HAP-1 (cell line): ENCODE measurements at places on chromosomes 4 and X.

DNA sequence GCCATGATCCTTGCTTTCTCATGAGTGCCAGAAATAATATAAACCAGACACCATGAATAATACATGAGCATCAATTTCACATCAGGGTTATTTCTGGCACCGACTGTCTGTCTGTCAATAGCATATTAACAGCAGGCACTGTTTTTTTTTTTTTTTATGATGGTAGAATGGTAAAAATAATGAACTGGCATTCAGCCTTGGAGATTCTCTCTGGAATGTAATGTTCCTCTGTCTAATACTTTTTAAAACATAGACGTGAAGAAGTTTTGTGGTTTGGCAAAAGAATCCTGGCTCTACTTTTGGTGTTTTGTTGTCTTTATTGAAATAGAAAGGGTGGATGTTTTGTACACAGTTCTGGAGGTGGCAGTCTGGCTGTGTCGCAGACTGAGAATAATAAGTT lies 874.6 kb upstream of the PRKX start:
- DNase-seq: no peak

- DNase-seq: no peak
Measured at GRCh38 chr4:180330521-180330920, 1912.7 kb upstream of the TENM3 start.

DNA sequence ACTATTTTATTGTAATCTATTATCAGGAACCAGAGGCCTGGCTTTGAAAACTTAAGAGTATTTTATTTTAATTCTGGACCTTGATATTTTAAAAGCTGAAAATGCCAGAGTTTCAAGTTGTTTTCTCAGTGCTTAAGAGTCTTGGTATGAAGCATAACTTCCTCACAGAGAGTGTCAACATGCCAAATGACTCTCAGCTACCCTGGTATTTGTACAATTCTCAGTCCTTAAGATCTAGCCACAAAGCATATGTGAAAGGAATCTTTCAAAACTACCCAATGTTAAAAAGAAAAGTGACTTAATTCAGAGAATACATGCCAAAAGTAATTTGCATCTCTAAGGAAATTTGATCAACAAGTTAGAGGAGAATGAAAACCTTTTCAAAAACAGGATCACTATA lies 171.9 kb downstream of the DKK2 start:
- DNase-seq: no peak

DNA sequence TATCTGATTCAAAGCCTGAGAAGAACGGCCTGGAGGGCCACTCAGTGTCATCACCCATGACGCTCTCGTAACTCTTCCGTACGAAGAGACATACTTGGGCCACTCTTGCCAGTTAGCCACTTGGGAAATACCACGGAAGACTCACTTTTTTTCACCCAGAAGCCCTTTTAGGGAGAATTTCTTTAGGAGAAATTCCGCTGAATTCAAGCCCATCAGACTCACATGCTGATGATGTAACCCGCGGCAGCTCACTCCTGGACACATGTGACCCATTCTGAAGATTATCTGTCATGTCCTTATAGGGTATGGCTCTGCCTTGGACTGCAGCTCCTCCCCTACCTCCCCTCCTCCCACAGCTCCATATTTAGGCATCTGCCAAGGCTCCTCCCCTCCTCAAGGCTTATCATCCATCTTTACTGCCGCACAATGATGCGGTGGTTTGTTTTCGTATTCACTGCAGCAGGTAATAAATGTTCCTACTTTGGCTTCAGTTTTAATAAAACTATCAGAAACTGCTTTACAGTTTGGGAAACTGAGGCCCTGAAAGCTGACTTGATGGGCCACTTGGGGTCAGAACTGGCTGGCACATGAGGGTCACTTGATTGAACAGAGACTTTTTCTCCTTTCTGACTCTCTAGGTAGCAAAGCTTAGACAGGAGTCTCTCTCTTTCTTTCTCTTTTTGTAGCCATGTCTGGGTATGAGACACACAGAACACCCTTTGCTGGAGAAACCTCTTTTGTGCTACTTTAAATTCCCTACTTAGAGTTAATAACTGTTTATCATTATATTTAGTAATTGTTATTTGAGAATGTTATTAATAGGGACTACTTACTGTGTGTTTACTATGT lies 42.1 kb downstream of the RHOH start:
- no peak for DNase-seq

GRCh38 chr4:25896776-25897539 lies 17.1 kb upstream of the SMIM20 start:
- no peak for DNase-seq

DNA sequence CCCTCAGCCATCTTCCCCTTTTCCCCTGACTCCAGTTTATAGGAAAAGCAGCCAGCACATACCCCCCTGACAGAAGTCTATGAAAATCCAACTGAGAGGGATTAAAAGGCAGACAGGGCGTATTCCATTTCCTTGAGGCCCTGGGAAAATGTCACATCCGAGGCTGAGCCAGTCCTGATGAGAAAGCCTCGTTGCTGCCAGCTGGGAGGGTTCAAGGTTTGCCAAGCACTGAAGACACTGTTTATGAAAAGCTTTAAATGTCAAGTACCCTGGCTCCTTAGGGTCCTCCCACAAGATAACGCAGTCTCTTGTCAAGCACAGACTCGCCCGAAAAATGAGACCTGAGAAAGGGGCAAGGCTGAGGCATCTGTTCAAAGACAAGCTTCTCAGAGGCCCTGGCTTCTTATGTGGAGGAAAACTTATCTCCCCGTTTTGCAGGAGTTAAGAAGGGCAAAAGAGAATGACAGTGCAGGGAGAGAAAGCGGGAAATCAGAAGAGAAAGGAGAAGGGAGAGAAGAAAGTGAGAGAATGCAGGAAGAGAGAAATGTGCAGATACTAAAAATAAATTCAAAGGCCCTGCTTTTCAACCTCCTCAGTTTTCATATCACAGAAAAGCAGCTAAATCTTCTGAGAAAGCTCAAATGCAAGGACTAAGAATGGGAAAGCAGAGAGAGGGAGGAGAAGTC lies 44.7 kb downstream of the SCD5 start:
- DNase-seq: no peak
